Left hindlimb (tissue), 1 donor: ENCODE measurements at places on chromosomes 1 and 21.

DNA sequence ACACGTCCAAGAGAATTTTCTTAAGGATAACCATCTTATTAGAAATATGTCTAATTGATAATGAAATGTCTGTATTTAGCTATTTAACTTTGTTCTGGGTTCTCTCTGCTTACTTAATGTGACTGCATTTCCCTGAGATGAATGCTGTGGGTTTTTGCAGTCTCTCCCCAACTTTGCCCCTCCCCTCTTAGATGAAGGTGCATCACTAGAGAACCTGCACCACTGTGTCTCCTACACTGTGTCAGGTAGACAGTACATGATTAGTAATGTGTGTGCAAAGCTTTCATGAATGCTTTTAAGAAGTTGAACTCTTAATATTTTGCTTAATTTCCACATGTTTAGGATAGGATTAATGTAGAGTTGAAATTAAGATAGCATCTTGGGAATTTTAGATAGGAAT is 51.7 kb downstream of the LRRC8D start:
- DNase-seq: no peak

GRCh38 chr21:30206551-30207251 is 9.2 kb downstream of the CLDN8 start:
- no peak for DNase-seq

- no peak for DNase-seq
Observed at GRCh38 chr1:156551066-156551643, 21.2 kb downstream of the IQGAP3 start.

GRCh38 chr1:154157520-154158306 is 2.8 kb upstream of the NUP210L start:
- no peak for DNase-seq

GRCh38 chr1:82446955-82447354 is 646.2 kb downstream of the ADGRL2 start:
- no peak for DNase-seq

- DNase-seq: no peak
Observed at GRCh38 chr1:204171751-204172178, 5.6 kb upstream of the REN start.

- no peak for DNase-seq
Observed at GRCh38 chr1:24164004-24164403, 21.1 kb upstream of the IL22RA1 start.

- DNase-seq: no peak
Observed at GRCh38 chr1:110890474-110891196, 17.7 kb downstream of the CD53 start.
